ENCODE measurements at places on chromosomes 4 and X.

DNA sequence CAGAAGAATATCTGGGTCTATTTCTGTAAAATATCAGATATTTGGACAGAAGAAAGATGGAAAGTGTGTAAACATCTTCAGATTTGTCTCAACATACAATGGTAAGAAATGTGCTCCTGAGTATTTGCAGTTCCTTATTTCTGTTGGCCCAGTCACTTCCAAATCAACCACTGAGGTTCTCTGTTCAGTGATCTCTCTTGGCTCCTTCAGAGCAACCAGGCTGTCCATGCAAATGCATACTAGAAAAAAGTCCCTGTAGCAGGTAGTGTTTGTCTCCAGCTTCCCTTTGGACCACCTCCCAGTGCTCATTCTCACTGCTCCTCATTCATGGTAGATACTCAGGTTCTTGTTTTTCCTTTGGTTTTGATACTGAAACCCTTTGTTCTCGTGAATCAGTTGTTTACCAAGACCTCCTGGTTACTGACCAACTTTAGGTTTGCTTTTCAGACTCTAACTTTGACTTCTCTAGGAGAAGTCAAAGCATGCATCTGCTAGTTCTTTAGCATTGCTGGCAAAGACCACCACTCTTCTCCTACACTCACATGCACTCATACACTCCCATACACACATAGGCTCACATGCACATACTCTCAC, 28.8 kb downstream of the ASIC5 start:
- DNase-seq = no peak

- no peak for DNase-seq
Measured at GRCh38 chr4:183987987-183988392, 82.9 kb downstream of the STOX2 start.

- DNase-seq = no peak
Measured at GRCh38 chr4:166064721-166065120, 191.7 kb downstream of the TLL1 start.

DNA sequence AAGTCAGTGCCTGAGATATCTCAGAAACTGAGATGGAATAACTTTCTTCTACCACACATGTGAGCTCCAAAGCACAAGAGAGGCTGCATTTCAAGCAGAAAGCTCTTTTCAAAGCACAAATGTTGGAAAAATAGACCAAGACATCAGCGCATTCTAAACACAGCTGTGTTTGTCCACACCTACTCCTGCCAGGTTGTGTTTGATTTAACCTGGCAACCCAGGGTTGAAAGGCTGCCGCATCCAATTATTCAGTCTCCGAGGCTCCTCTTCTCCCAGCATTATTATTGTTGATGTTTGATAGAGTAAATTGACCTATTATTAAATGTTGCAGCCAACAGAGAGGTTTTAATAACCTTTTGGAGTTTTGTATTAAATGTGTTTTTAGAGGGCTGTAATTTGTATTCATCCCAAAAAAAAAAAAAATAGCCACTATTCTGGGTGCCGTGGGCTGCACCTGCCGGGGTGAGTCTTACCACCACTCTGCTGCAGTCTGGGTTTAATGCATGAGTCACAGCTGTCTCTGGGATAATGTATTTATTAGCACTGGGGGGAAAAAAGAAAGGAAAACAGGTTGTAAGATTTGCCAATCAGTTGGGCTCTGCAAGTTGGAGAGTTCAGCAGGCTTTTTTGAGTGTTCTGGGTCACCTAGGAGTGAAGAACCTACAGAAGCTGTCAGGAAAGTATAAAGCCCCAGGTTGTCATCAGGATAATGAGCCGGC, 105.2 kb upstream of the NOCT start:
- DNase-seq = no peak

DNA sequence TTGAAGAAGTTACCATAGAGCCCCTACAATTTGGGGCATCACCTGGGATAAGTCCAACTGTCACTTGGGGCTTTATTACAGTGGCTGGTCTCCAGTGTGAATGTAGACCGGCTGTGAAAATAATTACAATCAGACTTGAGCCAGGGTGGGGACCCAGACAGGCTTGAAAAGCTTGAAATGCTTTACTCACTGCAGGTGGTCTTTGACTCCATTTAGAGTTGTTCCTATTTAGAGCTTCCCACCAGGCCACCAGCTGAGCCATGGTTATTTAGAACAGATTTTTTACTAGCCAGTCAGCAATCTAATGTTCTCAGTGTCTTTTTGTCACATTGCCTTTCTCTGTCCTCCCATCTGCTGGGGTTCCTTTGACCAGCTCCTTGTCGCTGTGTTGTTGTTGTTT, 5.7 kb downstream of the ARHGAP10 start:
- no peak for DNase-seq

GRCh38 chr4:15992167-15992485, 29.2 kb upstream of the FGFBP2 start:
- DNase-seq = no peak

DNA sequence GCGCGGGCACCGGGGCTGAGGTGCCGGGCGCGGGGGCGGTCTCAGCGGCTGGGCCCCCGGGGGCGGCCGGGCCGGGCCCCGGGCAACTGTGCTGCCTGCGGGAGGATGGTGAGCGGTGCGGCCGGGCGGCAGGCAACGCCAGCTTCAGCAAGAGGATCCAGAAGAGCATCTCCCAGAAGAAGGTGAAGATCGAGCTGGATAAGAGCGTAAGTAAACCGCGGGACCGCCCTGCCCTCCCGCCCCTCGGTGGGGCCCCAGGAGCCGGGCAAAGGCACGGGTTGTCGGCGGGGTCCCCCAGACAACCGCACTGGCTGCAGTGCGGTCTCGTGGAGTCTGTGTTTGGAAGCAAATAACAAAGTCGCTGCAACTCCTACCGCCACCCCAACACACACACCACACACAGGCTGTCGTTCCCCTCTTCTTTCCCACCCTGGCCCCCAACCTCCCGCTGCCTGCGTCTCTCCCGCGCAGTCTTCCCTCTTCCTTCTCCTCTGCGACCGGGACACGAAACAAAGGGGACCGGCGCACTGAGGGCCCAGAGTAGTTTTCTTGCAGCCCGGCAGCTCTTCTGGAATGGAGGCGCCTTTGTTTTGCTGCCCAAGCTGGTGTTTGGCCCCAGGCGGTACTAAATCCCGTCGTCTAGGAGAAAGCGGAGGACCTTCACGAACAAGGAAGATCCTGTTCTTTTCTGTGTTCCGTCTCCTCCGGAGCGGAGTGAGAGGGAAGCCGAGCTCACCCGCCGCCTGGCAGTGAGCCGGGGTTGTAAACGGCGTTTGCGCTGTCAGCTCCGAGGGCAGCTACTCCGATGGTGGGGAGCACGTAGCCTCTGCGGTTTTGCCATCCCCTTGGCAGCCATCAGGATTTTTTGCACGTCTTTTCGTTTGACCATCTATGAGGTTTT, 788 bp downstream of the SAP30 start:
- DNase-seq = peak; percentile 22

DNA sequence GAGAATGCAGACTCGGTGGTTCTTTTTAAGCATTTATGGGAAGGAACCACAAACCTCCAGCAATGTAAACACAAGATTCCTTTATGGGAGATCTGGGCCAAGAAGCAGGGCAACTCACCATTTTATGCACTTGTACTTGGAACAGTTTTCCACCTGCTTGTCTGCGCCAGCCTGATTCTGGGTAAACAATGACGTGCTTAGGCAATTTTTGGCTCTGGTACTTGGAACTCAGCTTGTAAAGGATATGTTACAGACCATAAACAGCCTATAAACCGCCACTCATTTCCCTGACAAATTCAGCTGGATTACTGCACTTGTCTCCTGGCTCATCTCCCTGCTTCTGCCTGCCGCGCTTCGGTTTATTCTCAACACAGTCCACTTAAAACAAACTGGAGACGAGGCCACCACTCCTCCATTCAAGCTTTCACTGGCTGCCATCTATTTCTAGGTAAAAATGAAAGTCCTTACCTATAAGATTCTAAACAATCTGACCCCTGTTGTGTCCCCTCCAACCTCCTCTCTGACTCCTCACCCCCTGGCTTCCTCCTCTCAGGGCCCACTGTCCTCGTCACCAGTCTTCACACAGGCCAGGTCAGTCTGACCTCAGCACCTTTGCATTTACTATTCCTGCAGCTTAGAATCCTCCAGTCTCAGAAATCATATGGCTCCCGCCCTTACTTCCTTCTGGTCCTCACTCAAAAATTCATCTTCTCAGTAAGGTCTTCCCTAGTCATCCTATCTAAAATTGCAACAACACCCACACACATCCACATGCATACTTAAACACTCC, 205.9 kb upstream of the GALNT7 start:
- no peak for DNase-seq

DNA sequence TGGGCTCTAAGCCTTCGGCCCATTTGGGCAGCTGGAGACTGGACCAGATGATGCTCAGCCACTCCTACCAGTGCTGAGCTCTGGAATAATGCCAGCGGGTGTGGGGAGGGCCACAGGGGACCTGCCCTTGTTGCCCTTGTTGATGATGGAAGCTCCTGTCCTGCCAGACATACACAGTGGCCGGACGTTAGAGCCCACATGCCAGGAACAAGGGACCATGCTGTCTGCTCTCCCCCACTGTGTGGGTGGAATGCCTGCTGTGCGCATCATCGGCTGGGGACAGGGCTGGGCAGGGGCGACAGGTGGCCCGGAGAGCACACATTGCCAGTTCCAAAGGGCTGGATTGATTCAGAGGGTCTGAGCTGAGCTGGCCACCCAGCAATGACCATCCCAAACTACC, 2.0 kb downstream of the ABLIM2 start:
- DNase-seq = no peak

DNA sequence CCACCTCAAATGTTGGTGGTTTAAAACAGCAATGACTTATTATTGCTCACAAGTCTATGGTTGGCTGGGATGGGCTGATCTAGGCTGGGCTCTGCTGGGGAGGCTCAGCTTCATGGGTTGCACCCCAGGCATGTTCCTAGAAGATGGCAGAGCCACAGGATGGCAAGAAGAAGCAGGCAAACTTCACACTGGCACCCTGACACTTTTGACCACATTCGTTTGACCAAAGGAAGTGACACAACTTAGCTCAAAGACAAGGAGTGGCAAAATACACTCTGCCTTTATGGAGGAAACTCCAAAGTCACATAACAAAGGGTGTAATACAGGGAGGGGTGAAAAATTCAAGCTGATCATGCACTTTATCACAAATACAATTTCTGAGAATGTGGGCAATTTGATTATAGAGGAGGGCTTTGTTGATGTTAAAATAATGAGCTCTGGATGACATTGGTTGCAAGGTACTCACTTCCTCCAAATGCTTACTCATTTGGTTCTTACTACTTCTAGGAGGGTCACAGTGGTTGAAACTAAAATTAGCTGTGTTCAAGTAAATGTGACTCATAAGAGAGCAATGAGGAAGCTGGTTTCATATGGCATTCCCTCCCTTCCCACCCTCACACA, 249.2 kb upstream of the RPS6KA3 start:
- DNase-seq = no peak

DNA sequence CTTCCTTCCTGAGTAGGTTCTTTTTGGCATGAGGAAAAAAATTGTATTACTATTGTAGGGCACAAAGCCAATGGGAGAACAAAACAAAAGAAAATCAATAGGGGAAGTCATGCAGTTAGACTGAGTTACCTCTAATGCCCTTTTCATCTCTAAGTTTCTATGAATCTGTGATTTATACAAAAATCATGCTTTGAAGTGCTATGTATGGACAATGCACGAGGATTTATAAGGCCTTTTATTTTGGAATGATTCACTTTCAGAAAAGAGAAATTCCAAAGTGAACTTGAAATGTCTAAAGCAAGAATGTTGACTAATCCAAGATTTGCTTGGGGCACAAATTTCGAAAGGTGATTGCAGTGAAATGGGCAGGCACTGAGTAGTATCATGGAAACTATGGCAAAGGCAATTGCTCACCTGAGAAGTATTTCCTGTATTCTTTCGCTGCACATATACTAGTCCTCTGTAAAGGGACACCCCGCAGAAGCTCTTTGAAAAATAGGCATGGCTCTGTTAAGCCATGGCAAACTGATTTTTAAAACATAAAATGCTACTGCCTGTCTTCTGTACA, 52.8 kb downstream of the ADGRG4 start:
- no peak for DNase-seq

DNA sequence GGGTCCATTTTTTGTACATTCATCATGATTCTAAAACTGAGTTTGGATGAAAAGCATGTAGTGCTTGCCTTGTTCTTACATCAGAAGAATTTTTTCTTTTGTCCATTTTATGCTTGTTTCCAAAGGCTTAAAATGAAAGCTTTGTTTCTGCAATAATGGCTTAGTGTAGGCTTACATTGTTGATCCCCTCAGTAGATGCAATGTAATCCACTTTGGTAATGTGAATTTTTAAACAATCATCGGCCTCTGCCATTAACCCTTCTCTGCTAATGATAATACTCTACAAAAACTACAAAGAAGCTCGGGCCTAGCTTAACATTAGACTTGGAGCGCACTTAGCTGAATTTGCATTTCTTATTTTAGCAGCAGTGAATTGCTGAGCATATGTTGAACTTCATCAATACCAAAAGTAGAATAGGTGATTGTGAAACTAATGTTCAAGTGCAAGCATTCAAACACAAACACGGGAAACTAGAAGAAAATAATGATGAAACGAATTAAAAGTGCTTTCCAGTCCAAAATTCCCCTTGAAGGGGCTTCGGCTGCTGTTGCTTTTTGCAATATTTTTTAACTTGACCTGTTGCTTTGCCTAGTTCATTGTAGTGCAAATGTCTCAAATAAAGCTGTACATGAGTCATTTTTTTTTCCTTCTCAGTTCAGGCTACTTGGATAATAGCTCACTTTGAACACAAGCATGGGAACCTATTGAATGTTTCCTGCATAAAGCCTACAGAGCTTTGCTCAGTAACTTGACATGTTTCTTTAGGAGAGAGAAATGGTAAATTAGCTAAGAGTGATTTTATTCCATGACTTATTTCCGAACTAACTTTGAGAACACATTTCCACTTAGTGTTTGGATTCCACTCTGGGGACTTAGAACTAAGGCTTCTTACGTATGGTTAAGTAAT, 66.5 kb downstream of the SLIT2 start:
- DNase-seq = no peak

- no peak for DNase-seq
Measured at GRCh38 chr4:108811486-108811885, 48.6 kb upstream of the ETNPPL start.
